CD4-positive, alpha-beta T cell treated with Interleukin-1 beta for 1 hour (primary cell): ENCODE measurements at places on chromosomes 4 and X.
A peak's percentile ranks its signal among the peaks of the same experiment; 100 is the strongest.

DNA sequence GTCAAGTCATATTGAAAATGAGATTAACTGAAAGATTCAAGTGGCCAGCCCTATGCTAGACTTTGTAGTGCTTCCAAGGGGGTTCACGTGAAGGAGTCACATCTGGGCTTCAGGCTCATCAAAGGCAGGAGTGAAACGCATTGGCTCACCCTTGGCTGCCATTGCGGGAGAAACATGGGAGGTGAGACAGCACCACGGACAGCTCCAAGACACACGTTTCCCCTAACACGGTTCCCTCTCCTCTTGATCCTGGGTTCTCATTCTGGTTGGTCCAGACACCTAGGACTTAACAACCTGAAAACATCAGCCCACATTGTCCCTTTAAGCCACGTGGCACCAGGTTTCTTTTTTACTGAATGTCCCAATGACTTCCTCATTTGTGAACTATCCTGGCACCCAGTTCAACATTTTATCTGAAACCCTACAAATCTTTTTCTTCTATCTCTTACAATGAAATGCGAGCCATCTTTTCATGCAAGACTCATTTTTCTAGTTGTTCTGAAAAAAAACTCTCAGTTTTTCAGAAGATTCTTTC is 279.0 kb upstream of the VCX3A start:
- DNase-seq, result no peak

GRCh38 chrX:45479196-45479834 is 278.6 kb upstream of the DIPK2B start:
- no peak for DNase-seq

DNA sequence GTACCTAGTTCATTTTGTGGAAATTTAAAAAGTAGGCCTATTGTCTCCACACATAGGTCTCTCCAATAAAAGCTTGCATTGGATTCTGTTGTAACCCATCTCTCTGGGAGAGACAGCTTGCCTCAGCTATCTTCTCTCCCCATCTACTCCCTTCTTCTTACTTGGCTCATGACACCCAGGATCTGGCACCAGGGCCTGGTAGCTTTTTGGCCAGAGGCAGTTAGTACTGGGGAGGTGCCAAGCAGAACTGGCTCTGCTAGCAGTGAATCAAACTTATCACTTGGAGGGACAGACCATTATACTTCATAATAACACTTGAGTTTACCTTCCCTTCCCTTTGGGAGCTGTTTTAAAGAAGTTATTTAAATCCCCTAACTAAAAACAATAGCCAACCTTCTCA is 31.8 kb downstream of the PLAC1 start:
- no peak for DNase-seq

GRCh38 chr4:76251441-76252270 is at the start of gene FAM47E:
Gene FAM47E, plus strand, starts transcription at chr4:76251721. Its CDS starts 26 bp downstream, at chr4:76251747.
- DNase-seq, result peak; percentile 20

- DNase-seq, result no peak
Observed at GRCh38 chr4:8171984-8172924, 13.6 kb upstream of the ABLIM2 start.

DNA sequence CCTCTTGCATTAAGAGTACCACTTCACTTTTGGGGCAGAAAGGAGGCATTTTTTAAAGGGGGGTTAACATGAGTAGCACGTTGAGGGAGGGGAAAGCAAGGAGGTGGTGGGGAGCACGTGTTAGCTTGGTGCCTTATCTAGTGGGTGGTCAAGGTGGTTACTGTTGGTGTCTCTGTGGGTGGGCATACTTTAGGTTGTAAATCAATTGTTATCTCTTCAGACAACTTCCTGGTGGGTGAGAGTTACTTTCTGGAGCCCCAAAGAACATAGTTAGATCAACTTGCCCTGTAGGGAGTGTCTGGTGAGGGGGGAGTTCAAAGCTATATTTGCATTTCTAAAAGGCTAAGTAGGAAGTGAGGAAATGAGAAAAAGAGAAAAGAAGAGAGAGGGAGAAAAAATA is 297.7 kb upstream of the CLNK start:
- DNase-seq, result no peak

DNA sequence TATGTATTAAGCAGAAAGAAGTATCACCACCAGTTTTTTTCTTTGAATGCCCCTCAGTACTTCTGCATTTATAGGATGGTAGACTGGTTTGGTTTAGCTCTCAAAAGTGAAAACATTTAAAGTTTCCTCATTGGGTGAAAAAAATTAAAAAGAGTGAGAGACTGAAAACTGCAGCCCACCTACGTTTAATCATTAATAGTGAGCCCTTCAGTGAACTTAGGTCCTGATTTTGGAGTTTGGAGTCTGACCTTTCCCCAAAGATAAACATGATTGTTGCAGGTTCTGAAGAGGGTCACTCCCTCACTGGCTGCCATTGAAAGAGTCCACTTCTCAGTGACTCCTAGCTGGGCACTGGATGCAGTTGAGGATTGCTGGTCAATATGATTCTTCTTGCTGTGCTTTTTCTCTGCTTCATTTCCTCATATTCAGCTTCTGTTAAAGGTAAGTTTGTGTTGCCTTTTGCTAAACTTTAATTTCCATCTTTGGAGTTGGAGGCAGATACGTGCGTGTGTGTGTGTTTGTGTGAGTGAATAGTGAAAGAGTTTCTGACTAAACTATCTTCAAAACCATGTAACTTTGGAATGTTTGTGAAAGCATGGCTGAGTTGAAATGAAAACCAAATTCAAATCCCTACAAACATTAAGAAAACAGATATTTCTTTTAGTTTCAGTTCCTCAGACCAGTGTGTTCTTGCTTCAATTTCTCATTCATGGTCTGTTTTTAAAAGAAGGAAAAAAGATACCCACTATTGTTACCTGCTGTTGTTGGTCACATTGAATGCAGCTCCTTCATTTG is at the start of gene MTTP:
Gene MTTP, plus strand, starts transcription at position 295 of the 795 bp plus-strand sequence. Its CDS starts 86 bp downstream, at position 381.
- no peak for DNase-seq

- DNase-seq, result no peak
Observed at GRCh38 chr4:84529169-84529751, 30.2 kb upstream of the NKX6-1 start.

GRCh38 chr4:30586850-30587249 is 133.3 kb upstream of the PCDH7 start:
- no peak for DNase-seq

- DNase-seq, result no peak
Observed at GRCh38 chr4:184755278-184755677, 21.4 kb upstream of the CENPU start.

DNA sequence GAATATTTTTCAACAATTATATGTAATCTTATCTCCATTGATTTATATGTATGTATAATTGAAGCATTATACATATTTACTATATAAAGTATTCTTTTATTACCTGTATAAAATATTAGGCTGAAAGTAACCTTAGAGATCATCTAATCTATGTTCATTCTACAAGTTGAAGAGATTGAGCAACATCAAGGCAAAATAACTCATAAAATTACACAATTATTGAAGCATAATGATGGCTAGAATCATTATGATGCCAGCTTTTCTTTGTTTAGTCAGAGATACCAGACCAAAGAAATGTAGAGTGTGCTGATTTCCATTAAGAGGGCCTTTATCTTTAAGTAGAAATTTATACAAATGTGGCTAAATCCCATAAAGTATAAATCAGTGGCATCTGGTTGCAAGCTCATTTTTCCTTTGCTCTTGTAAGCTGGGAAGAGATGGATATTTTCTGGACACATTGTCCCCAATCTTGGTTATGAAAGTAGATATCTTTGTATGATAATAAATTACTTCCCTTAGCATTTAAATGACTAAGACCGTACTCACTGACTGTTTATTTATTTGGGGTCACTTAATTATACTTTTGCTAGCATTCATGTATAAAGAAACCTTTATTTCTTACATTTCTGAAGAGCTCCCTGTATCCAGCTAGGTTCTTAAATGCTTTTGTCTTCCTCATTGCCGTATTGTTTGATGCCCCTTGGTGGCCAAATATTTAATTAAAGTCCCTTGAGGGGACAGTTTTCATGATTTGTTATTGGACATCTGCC is 339.8 kb downstream of the PCDH7 start:
- DNase-seq, result no peak

DNA sequence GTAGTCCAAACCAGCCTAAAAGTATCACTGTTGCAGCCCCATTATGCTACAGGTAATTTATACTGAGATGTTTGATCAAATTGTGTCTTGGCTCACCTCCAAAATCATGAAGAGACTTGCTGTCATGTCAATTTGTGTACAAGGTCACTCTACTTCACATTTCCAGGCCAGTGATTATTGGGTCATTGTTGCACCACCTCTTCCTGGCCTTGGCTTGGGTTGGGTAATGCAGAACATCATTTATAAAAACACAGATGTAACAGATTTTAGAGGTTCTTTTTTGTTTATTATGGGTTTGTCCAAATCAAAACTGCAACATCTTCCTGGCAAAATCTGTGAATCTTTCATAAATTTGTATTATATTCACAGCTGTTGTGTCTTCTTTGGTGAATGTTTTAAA is 459.5 kb downstream of the ANKRD50 start:
- no peak for DNase-seq

GRCh38 chr4:52586069-52586468 is 73.0 kb downstream of the USP46 start:
- DNase-seq, result no peak

- DNase-seq, result no peak
Observed at GRCh38 chr4:22476011-22476410, 39.9 kb downstream of the ADGRA3 start.

DNA sequence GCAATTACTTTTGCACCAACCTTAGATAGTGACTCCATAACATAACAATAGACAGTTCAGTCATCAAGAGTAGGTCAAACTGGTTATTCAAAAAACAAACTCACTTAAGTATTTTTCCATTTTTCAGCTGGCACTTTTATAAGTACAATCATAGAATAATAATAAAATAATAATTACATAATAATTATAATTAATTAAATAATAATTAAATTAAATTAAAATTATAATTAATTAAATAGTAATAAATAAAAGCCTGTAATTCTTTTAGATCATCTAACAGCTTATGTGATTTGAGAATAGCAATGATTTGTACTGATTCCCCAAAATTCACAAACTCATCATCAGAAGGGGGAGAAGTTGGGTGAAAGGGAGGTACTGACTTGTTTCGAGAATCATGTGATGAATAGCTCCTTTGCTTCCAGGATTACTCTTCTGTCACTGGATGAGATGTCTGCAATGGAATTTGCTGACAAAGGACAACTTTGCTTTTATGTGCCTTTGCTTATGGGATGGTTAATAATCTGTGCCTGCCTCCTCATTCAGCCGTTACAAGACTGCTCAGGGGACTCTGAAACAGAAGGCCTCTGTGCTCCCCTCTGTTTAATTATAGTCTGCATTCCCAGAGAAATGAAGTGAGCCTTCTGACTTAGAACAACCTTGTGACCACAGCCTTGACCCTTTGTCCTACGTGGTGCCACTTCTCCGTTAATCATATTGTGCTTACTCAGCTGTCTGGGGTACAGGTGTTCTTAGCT is 104.8 kb upstream of the ENPEP start:
- no peak for DNase-seq

DNA sequence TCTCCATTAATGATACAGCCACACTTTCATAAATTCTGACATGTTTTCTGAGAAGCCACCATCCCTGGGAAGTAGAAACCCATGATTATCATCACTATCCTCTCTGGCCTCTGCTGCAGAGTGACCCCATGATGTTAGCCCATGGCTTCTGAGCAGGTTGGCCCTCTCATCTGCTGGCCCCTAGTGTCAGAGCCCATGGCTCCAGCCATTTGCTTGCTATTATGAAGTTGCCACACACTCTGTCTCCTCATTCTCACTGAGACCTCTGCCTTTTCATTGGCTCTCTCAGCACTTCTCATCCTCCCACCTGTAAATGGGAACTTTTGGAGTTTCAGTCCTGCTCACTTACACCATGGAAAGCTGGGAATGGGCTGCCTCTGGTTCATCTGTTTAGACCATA is 192.7 kb downstream of the GASK1B start:
- no peak for DNase-seq

DNA sequence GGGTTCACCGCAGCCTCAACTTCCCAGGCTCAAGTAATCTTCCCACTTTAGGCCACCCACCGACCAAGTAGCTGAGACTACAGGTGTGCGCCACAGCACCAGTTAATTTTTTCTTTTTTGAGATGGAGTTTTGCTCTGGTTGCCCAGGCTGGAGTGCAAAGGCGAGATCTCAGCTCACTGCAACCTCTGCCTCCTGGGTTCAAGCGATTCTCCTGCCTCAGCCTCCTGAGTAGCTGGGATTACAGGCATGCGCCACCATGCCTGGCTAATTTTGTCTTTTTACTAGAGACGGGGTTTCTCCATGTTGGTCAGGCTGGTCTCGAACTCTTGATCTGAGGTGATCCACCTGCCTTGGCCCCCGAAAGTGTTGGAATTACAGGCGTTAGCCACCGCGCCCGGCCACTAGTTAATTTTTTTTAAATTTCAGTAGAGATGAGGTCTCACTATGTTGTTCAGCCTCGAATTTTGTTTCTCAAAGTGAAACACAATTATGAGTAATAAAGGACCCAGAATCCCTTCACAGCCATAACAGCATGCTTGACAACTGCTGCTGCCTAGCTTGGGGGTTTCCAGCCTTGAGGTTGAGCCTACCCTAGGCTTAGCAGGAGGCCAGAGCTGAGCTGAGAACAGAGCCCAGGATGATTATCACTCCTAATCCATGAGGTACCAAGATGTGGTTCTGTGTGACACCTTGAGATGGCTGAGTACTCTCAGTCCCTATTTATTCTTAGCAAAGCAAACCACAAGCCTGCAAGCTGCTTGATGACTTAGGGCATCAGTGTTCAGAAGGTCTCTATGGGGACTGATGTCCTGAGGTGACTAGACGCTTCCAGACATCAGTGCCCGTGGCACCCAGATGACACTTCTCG is 41.6 kb upstream of the NKRF start:
- peak; percentile 57 for DNase-seq

DNA sequence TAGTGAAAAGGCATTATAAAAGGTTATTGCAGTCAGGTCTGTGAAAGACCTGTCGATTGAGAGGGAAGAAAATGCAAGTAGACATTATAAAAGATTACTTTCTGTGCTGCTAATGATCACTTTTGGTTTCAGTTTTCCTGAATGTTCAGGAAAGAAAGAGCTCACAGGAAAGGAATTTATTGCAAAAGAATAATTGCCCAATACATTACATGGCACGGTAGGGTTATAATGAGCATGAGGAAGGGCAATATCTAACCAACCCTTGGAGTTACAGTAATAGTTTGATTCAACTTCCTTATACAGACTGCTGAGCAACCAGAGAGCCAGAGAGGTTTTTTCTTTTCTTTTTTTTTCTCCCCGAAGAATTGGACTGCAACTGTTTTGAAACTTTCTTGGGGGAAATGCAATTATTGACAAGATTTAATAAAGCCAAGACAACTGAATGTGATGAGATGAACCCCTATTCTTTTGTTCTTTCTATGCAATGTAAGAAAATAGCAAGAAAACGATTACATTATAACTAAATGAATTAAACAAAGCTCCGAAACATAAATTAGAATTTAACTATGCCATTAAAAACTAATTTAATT is 247.0 kb downstream of the C4orf33 start:
- no peak for DNase-seq

- DNase-seq, result no peak
Observed at GRCh38 chr4:68410149-68410548, 37.1 kb upstream of the TMPRSS11E start.

GRCh38 chrX:20742106-20742505 is 475.4 kb upstream of the RPS6KA3 start:
- no peak for DNase-seq

- DNase-seq, result no peak
Observed at GRCh38 chr4:147108409-147108808, 162.7 kb upstream of the TTC29 start.
